HT-29 (cell line): ENCODE measurements at places on chromosomes 16 and 17.

GRCh38 chr17:32516940-32517701 lies 30.3 kb downstream of the CDK5R1 start:
- no peak for DNase-seq

- no peak for DNase-seq
Measured at GRCh38 chr16:78310990-78311561, 211.6 kb downstream of the WWOX start.

DNA sequence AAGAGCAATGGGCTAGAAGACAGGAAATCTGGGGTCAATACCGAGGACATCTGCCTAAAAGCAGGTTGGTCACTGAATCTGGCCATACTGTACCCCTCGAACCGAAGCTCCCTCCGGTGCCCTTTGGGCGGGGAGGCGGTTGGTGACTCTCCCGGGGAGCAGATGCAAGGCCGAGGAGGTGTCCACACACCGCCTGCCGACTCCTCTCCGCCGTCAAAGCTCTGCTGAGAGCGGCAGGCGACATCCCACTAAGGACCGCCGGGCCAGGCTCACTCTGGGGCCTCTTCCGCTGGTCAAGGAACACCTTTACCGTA lies 458 bp downstream of the ZNF200 start:
- no peak for DNase-seq

GRCh38 chr16:86630471-86630870 lies 52.1 kb downstream of the FOXL1 start:
- no peak for DNase-seq

GRCh38 chr17:77887464-77888241 lies 70.8 kb upstream of the TNRC6C start:
- no peak for DNase-seq

DNA sequence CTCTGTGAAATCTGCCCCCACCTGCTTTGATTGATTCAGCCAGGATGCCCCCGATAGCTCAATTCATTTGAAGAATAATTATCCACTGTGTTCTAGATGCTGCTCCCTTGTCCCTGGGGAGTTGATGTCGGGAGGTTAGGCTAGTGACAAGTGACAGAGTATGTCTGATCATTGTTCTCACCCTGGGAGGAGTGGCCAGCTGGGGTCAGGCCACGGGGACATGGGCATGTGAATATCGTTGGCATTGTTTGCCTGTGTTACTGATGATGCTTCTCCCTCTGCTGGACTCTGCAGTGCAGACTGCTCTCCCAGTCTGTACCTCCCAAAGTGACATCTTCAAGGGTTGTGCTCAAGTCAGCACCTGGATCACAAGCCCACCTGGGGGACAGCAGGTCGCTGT lies 89.9 kb upstream of the C16orf82 start:
- no peak for DNase-seq

DNA sequence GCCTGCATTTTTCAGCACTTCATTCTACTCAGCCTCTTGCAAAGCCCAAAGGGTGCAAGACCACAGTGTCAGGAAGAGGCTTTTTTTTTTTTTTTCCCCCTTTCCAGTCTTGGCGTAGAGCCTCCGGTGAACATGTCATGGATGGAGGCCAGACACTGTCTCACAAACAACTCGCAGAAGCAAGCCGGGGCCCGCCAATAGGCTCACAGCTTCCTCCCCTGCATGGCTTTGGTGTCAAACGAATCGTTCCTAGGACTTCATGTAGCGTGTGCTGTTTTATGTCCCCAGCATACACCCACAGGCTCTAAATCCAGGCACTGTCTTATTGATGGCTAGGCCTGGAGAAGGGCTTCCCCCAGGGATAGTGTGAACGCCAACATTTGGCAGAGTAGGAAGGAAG lies 457.7 kb upstream of the MAF start:
- no peak for DNase-seq

DNA sequence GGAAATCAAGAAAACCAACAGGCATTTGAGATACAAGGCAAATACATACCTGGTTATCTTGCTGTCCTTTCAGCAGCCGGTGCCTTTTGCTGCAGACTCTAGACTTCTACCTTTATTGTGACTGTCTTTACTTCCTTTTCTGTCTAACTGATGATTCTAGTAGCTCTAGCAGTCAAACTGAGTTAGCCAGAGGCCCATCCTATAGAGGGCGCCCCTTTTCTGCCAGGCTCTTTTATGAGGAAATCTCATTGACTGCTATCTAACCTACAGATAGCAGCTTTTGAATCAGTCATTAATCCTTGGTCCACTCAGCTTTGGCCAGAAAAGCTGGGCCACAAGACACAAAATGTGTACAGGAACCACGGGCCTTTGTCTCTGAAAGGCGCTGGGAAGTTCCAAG lies 87.5 kb upstream of the WSB1 start:
- peak; percentile 33 for DNase-seq

DNA sequence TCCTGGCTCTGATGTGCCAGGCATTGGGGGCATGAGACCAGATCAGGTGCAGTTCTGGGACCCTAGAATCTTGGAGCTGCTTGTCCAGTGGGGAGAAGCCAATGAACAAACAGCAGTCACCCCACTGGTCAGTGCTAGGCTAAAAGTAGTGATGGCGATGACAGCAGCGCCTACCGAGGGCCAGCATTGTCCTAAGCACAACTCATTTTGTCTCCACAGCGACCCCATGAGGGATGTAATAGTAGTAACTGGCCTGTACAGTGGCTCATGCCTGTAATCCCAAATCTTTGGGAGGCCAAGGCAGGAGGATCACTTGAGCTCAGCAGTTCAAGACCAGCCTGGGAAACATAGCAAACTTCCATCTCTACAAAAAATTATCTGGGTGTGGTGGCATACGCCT lies 6.2 kb downstream of the SMCR8 start:
- DNase-seq, result no peak

- DNase-seq, result peak; percentile 35
Measured at GRCh38 chr16:9091867-9092281, 430 bp downstream of the HAPSTR1 start.

- DNase-seq, result no peak
Measured at GRCh38 chr17:76899414-76899813, 31.2 kb downstream of the MGAT5B start.
